ENCODE measurements at places on chromosomes 5 and 9.

DNA sequence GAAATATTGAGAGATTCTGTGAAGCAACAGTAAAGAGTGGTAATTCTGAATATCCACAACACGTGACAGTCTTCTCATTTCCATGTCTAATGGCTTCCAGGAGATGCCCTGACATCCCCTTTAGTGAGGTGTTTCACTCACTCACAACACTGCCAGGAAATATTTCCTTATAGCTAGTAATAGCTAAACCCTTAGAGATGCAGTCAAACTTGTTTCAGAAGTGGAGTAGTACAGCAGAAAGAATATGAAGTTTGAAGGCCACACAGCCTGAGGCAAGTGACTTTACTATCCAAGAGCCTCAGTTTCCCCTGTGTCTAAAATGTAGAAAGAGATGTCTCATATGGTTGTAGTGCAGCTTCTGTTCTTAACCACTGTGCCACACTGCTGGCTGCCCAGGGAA is 139.2 kb downstream of the CDK5RAP2 start:
- no peak for DNase-seq

GRCh38 chr9:6889868-6890267 is 132.1 kb downstream of the KDM4C start:
- DNase-seq = no peak

DNA sequence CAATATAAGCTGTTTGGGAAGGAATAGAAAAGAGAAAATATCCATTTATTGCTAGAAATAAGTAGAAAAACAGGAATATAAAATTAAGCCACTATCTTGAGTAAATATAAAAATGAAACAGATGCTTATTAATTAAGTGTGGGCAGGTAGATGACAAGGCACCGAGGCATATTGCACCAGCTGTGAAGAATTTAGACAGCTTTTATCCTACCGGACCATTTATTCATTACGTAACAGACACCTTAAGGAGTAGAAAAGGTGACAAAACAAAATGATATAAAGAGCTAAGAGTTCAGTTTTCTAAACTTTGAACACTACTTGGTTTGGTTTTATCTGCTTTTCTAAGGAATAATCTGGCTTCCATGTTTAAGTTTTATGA is 404.1 kb downstream of the PTPRD start:
- no peak for DNase-seq

GRCh38 chr5:65672796-65673195 is 48.0 kb downstream of the SHLD3 start:
- DNase-seq = no peak

- no peak for DNase-seq
Observed at GRCh38 chr9:27379311-27380251, 82.6 kb upstream of the EQTN start.

- no peak for DNase-seq
Observed at GRCh38 chr5:44697025-44697424, 111.7 kb upstream of the MRPS30 start.

DNA sequence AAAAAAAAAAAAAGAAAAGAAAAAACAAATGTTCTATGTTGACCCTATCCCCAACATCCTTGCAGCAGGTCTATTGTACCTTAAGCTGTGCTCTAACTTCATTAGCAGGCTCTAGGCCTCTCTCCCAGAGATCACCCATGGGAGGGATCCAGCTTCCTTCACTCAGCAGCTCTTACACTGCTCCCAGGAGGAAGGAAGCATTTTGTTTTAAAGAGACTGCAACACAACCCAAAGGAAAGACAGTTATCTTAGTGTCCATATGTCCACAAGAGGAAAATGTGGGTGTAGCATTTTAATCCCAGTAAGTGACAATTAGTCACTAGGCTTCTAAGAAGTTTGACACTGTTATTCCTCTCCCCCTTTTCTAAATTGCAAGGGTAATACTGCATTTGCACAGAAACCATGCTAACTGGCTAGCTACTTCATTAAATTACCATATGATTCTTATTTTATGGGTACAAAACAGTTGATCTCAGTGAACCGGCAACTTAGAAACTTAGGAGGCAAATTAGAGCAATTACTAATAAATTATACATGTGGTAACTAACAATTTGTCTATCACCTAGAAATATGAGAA is 58.8 kb downstream of the MARCHF3 start:
- DNase-seq = no peak

- DNase-seq = no peak
Observed at GRCh38 chr9:38362852-38363588, 29.5 kb upstream of the ALDH1B1 start.

GRCh38 chr5:25362799-25363198 is 718.0 kb upstream of the CDH10 start:
- DNase-seq = no peak

DNA sequence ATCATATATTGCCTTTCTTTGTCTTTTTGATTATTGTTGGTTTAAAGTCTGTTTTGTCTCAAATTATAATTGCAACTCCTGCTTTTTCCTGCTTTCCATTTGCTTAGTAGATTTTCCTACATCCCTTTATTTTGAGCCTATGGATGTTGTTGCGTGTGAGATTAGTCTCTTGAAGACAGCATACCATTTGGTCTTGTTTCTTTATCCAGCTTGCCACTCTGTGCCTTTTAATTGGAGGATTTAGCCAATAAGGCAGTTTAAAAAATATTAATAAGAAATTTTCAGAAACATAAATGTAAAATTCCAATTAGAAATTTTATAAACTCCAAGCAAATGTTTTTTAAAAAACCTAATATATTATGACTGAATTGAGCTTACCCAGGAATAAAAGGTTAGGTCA is 24.0 kb downstream of the BTNL8 start:
- DNase-seq = no peak

- no peak for DNase-seq
Observed at GRCh38 chr5:92944337-92944736, 636.7 kb downstream of the NR2F1-AS1 start.

DNA sequence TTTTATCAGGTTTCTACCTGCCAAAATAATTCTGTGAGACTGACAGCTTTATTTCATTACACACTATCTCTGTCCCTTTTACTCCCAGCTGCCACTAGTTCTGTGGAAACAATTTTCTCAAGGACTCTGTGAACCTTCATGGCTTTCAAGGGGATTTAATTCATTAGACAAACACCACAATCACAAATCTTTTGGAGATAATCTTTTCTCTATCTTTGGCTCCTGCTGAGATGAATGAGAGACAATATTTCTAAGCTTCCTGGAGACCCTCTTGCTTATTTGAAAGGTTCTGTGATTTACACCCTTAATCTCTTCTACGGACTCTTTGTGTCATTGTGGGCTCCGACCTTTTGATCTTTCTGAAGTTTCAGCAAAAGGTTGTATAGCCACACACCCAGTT is 222.6 kb downstream of the PRDM9 start:
- DNase-seq = no peak

GRCh38 chr5:12805165-12805698 is 901.0 kb upstream of the CTNND2 start:
- no peak for DNase-seq

DNA sequence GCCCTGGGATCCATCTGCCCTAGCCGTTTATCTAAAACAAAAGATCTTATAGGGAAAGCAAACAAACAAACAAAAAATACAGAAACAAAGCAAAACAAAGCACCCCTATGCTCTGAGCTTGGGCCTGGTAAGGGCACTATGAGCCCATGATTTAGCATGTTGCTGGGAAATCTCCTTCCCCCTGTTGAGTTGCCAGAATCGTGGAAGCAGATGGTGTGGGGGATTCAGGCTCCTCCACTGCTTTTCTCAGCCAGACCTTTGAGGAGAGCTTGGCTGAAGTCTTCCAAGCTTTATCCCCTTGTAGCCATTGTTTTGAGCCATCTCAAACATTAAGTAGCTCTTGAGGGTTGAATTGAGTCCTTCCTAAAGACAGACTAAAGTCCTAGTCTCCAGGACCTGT is 29.9 kb downstream of the TMC1 start:
- DNase-seq = no peak

DNA sequence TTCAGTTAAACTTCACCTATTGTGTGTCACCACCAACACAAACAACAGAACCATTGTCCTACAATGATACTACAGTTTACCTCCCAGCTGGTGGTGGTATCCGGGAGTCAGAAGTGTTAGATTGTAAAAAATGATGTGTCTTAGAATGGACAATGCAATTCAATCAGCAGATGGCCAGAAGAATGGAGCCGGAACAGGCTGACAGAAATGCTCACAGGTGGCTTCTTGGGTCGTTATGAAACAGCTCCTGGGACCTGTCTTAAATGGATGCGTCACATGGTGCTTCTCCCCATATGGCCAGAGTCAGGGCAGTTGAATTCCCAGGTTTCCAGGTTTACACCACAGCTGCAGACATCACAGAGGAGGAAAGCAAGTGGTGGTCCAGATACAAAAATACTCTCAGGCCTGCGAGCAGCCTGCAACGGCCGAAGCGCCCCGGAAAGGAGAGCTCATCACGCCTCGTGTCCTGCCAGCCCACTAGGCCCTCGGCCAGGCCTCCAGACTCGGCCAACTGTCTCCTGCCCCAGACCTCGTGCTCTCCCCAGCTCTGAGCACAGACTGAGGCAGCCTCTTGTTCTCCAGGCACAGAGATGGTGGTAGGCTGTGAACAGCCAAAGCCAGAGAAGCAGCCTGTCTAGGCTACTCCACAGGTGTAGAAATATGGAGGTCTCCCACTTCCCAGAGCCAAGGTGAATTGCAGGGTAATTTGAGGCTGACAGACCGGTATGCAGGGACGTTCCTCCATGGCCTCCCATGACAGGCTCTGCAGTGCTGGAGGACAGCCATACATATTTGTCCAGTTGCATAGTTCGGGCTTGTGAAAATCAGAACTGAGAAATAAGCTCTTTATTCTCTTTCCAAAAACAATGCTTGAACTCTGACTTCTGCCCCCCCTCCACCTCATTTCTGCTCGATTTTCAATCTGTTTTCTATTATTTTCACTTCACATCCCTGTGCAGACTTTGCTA is 98.5 kb upstream of the SPATA31C2 start:
- no peak for DNase-seq

DNA sequence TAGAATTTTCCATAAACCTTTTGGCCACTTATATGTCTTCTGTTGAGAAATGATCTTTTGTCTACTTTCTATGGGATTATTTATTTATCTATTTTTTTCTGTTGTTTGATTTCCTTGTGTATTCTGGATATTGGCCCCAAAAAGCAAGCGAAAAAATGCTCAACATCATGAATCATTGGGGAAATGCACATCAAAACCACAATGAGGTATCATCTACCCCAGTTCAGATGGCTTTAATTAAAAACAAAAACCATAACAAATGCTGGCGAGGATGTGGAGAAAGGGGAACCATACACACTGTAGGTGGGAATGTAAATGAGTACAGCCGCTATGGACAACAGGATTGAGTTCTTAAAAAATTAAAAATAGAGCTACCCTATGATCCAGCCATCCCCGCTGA is 125.0 kb upstream of the LPCAT1 start:
- no peak for DNase-seq

- no peak for DNase-seq
Observed at GRCh38 chr5:3818624-3819023, 223.0 kb downstream of the IRX1 start.

GRCh38 chr9:77523891-77524290 is 124.2 kb downstream of the GNA14 start:
- no peak for DNase-seq

GRCh38 chr9:131799177-131799823 is 59.4 kb upstream of the RAPGEF1 start:
- peak; percentile 17 for DNase-seq

- no peak for DNase-seq
Observed at GRCh38 chr5:10364186-10364689, 10.7 kb downstream of the MARCHF6 start.

DNA sequence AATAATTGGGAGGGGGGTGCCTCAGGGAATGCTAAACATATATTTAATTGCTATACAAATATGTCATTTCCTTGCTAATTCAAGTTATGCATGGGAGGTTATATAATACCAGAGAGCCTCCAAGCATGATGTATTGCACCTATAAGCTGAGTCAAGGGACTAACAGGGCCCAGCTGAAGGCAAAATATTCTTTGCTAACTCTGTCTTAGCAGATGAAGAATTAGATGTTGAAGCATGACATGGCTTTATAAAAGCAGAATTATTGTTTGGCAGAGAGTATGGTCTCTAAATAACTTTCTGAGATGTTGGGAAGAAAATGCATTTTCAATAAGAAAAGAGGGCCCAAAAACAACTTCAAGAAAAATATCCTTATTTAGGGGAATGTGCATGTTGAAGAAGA is 60.4 kb downstream of the SGCD start:
- DNase-seq = no peak

DNA sequence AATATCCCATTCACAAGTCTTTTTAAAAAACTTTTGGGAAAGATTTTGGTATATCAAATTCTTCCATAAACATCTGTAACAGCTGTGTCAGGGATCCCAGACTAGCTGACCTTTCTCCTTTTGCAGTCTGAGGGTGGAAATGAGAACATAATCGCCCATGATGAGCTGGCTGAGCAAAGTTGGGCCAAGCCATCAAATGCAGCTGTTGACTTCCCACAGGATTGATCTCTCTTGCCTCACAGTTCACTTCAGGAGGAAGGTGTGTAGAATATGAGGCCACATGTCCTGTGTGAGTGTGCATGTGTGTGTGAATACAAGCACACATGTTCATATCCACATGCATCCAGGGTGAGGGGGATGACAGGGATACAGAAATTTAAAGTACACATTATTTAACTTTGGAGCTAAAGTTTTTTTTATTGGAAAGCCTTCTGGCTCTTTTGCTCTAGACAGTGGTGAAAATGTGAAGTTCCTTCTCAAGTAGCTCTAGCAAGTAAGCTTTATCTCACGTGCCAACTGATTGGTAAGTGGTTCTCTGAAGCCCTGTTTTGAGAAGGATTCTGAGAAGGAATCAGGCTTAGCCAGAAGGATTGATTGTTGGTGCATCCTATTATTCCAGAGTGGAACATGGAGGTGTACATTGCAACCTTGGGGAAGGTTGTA is 468.8 kb upstream of the DMAC1 start:
- DNase-seq = no peak

- DNase-seq = no peak
Observed at GRCh38 chr5:139880416-139881142, 85.0 kb downstream of the PSD2 start.

GRCh38 chr9:118423021-118423420 is 718.8 kb downstream of the TLR4 start:
- DNase-seq = no peak

- no peak for DNase-seq
Observed at GRCh38 chr5:155044591-155044990, 31.0 kb downstream of the KIF4B start.

- no peak for DNase-seq
Observed at GRCh38 chr9:132114102-132114707, 34.5 kb upstream of the MED27 start.

- no peak for DNase-seq
Observed at GRCh38 chr5:609506-609905, 2.6 kb upstream of the CEP72 start.
